ENCODE measurements at places on chromosomes 12 and 14. TPM values are rescaled to one million over a fixed set of nuclear protein-coding genes. Genes with fewer than 3 reads are reported as not detected.

- DNase-seq, result no peak
These were observed 118.8 kb downstream of the LLPH start for GRCh38 chr12:66011731-66012130.

- DNase-seq, result no peak
These were observed 51.3 kb downstream of the SERPINA3 start for GRCh38 chr14:94663538-94663937.

GRCh38 chr12:12984149-12984548 lies 15.9 kb downstream of the HEBP1 start:
- DNase-seq, result no peak

DNA sequence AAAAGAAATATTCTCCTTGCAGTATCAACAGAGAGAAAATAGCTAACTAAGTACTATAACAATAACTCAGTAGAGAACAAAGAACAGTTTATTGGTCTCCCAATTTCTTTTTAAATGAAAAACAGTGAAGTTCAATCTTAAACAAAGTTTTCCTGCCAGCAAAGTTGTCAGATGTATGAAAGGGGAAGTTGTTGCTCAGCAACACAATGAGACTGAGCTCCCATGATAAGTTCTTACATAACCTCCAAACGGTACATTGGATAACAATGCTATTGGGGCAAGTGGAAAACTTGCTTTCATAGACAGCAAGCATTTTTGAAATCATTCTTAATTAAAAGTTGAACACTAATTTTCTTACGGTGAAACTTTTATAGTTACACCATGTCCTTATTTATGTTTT lies 94.9 kb downstream of the ALG10B start:
- no peak for DNase-seq

DNA sequence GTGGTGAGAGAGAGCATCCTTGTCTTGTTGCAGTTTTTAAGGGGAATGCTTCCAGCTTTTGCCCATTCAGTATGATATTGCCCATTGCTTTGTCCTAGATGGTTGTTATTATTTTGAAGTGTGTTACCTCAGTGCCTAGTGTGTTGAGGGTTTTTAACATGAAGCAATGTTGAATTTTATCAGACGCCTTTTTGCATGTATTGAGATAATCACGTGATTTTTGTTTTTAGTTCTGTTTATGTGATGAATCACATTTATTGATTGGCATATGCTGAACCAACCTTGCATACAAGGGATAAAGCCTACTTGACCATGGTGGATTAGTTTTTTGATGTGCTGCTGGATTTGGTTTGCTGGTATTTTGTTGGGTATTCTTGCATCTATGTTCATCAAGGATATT lies 302.3 kb upstream of the G2E3 start:
- no peak for DNase-seq

GRCh38 chr12:92971859-92972524 lies 42.9 kb upstream of the EEA1 start:
- DNase-seq, result no peak

DNA sequence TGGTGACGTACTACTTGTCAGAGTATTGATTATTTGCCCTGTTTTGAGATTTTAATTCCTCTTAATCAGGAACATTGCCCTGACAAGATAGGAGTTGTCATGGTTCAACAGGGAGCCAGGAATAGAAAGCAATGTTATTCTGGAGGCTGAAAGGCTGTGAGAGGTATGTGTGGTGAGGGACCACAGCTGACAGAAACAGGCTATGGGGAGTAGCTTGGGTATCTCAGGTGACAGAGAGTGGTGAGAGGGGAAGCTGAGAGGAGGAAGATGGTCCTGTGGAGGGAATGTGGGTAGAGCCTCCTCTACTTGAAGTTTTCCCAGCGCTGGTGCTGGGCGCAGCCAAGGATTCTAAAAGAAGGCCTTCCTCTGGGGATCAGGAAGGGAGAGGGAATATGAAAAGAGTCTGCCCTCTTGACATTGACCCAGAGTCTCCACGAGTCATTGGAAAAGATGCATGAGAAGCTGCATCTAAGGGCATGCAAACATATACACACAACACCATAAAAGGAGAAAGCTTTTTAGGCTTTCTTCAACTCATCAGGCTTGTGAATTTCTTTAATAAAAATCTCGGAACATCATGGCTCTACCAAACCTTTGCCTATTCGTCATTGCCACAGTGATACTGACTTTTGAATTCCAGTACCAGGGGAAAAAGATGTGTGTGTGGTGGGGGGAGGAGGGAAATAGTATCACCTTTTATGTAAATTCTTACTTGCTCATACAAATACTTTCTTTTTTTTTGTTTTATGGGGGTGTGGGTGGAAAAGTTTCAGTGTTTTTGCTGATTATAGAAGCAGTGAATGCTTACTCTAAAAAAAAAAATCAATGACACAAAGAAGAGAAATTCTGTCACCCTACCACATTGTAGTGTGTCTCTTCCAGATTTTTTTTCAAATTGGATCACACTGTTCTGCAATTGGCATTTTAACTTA lies 39.9 kb upstream of the DHRS7 start:
- no peak for DNase-seq

DNA sequence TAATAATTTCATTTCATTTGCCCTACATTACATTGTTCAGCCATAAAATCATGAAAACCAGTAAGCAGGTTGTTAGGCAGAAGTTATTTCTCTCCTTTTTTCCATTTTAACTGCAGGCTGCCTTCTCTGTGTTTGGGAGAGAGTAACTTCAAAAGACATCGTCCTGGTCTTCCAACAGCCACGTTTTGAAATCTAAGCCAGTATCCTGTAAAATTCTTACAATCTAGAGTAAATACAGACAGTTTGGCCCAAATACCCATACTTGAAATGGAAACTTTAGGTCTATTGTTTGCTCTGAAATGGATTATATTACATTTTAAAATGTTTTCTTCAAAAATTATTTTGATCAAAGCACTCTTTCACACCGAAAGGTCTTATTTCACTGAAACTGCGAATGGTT lies 66.1 kb upstream of the SLCO1C1 start:
- no peak for DNase-seq

DNA sequence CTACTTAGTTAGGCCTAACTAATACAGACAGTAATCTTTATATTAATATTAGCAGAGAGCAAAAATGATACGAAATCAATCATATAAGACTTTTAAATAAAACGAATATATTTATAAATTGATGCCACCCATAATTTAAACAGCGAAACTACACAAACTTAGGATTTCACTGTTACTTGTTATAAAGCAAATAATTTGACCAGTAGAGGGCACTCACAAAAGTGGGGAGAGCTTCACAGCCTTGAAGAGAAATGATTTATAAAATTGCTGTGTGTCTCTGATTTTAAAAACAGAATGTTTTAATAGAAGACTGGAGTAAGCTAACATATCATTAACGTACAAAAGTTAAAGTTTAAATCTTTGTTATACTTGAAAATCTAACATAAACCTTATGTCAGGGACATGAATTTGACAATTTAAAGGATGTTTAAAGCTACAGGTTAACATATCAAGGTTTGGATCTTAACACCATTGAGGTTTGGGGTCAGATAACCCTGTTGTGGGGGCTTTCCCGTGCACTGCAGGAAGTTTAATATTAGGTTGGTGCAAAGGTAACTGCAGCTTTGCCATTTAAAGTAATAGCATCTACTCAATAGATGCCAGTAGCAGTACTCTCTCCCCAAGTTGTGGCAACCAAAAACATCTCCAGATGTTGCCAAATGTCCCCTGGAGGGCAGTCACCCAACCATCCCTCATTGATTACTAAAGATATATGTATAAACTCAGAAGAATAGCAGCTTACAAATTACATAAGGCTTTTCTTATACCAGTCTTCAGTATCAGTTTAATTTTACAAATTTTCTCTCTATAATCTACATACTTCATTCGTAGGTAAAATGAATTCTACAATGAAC lies 9.3 kb downstream of the KRAS start:
- DNase-seq, result peak; percentile 18

DNA sequence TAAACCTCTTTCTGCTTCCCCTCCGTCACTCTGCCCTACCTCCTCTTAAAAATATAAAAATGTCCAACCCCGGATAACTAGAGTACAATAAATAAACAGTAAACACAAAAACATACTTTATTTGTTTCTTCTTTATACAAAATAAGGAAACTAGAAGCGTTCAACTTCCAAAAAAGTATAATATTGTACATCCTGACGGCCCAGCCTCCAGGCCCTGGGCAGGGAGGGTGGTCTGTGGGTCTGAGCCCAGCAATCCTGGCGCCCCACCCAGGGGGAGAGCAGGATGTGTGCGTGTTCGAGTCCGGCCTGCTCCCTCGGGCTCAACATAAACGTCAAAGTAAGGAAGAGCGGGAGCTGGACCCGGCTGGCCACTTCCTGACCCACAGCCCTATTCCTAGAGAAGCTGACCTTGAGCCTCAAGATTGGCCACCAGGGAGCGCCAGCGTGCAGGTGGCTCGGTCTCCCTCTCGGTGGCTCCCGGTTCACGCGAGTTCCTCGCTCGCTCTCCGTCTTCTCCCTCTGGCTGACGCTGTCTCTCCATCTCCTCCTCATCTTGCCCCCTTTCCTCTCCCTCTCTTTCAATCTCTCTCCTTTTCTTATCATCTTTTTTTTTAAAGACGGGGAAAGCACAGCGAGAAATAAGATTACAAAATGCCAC lies 9.4 kb downstream of the LHX5 start:
- peak; percentile 74 for DNase-seq

GRCh38 chr14:68664225-68664681 lies 128.6 kb downstream of the ZFP36L1 start:
- DNase-seq, result no peak

DNA sequence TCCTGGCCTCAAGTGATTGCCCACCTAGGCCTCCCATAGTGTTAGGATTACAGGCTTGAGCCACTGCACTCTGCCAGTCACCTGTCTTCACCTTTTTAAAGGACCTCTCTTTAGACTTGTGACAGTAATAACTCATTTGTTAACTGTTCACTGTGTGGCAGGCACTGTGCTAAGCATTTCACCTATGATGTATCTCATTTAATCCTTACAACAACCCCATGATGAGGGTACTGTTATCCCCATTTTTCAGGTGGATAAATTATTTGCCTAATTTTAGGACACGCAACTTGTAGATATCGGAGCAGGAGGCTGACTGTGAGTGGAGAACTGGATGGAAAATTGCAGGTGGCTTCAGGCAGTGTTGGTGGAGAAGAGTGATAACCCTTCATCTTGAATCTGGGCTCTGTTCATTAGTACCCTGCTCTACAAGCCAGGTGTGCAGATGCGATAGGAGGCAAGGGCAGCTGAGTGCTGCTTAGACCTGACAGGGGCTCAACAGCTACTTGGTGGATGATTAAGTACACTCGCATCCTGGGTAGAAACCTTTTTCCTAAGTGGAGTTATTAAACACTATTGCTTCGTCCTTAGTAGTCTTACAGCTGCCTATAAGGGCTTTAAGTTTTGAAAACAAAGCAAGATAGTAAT lies 2.7 kb downstream of the TCTN1 start:
- no peak for DNase-seq

DNA sequence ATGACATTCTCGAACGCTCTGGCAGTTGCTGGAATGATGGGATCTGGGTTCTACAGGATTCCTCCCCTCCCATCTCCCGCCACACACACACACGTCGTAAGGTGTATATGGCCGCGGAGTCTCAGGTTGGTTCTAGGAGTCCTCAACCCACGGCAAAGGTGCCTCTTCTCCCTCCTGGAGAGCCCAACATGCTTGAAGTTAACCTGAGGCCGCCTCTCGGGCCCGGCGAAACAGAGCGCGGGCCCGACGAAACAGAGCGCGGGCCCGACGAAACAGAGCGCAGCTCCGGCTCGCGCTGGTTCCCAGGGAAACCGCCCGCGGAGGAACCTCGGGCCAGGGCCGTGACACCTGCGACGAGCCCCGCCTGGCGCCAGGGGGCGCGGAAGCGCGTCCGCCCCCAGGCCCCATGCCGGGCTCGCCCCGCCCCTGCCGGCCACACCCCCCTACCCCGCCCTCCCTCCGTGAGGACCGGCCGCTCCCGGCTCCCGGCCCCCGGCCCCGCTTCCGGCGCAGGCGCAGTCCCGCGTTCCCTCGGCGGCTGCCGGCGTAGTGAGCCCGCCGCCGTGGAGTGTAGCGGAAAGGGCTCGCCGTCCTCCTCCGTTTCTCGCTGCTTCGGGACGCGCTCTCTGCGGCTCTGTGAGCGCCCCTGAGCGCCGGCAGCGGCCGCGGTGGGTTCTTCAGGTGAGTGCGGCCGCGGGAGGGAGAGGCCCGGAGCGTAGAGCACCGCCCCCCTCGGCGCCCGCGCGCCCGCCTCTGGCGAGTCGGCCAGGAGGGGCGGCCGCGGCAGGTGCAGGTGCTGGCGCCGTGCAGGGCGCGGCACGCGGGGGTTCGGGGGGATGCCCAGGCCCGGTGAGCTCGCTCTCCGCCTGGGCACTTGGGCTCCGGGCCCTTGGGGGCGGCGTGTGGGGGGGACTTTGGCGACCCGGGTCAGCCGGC lies at the start of gene RAB3IP:
TSS of gene RAB3IP (plus strand) at position 510 of the 936 bp plus-strand sequence. CDS start 16,549 bp downstream, outside the sequence.
- peak; percentile 93 for DNase-seq

DNA sequence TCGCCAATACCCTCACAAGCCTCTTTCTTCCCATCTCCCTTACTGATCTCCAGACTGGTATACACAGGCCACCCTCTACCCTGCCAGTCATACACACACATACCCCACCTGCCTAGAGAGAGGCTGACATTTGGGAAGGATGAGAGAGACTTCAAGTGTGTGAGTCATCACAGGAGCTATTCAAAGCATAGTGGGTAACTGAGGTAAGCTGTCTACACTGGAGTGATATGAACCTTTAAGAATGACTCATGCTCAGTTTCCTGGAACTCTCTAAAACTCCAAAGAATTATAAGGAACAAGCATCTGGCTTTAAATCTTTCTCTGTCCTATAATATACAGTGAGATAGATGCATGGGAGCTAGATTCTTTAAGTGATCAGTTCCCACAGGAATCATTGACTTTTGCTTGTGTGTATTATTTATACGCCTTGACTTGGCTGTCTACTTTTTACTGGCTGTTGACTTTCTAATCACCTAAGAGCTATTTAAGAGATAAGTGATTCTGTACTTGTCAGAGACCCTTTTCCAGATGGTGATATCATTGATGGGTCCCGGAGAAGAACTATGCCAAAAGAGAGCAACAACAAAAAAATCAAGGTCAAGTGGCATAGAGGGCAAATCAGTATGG lies 5.8 kb downstream of the IGF1 start:
- DNase-seq, result no peak

DNA sequence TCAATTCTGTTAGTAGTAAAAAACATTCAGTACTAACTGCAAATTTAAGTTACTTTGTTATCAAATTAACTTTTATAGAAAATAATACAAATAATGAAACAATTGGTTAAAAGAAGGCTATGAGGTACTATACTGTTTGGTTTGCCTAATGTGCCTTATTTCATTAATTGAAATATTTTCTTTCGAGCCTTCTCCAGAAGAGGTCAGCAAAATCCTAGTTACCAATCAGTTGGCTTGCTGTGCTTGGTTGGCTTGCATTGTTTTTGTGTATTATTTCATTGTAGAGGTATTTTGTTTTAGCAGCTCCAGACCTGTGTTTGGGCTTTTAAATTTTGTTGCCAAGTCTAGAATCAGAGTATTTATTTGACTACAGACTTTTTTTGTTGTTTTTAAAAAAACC lies 68.5 kb downstream of the AEBP2 start:
- DNase-seq, result no peak

- no peak for DNase-seq
These were observed 491.7 kb downstream of the SNAPC1 start for GRCh38 chr14:62253911-62254310.

Gene IFNG-AS1
- 0.24 TPM for total RNA-seq

Gene PPM1H
- 2.3 TPM for total RNA-seq

Gene ASIC1
- 1.2 TPM for total RNA-seq

Gene BHLHE41
- total RNA-seq, result 62.9 TPM

Gene FOXA1
- total RNA-seq, result 1.2 TPM

Gene LTBP2
- 5.7 TPM for total RNA-seq

Gene PRKD1
- total RNA-seq, result 19.9 TPM

Gene BEST3
- total RNA-seq, result 1.5 TPM

Gene TMEM116
- total RNA-seq, result 30.1 TPM

Gene CHGA
- 17.3 TPM for total RNA-seq

Gene LALBA
- total RNA-seq, result not detected

Measured in adrenal gland (tissue), 19 donors.